Hippocampal formation (tissue), 2 donors: ENCODE measurements at places on chromosomes 6 and 20.

DNA sequence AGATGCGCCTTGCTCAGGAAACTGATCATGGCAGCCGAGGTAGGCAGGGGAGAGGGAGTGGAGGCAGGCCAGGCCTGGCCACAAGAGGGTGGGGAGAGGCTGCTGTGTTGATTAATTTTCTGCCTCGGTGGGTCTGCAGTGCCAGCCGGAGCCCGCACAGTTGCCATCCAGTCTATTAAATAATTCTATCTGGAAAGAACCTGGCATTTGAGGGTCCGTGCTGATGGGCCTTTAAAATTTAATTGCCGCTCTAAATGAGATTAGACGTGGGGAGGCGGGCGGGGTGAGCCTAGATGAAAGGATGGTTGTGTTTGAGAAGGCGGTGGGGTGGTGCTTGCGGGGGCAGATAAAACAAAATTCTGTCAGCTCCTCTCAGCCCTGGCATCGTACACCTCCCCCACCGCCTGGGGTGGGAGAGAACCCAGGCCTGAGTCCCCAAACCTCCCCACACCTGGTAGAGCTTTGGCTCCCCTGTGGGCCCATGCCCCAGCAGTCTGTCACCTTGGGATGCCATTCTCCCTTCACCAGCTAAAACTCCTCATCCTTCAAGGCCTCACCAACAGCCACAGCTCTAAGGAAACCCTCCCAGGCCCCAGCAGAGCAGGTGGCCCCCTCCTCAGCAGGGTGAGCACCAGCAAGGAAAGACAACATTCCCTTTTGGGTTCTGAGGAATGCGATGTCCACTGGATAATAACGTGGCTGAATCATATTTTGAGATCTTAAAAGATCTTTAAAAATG, 167.3 kb downstream of the GRM4 start:
- no peak for DNase-seq

DNA sequence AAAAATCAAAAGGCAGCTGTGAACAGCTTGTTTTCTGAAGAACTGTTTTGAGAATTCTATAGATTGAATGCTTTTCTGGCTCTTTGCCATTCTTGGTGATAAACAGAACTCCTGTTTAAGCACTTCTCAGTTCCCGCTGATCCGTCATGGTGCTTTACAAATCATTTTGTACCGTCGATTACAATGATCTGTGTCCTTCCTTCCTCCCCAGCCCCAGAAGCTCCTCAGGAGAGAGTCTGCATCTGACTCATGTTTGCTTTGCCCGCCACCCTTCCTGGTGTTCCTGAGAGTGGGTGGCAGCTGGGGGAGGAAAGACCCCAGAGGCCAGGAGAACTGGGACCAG, 538.6 kb upstream of the MARCKS start:
- DNase-seq, result no peak

- no peak for DNase-seq
Measured at GRCh38 chr6:90294614-90294988, 2.0 kb downstream of the BACH2 start.

DNA sequence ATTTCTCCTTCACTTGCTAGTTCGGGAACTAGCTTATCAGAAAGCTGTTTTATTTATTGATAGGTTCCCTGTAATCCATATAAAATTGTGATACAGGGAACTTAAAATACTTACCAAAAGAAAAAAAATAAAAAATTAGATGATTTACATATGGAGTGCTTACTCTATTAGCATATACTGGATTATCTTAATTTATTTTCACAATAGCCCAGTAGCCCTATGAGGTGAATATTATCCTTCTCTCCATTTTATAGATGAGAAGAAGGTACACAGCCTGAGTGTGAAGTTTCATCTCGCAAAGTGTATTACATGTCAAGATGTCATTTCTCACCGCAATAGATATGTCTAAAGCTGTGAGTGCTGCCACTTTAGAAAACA, 463.5 kb downstream of the CDKAL1 start:
- DNase-seq, result no peak

- DNase-seq, result no peak
Measured at GRCh38 chr20:57563522-57563921, 2.6 kb downstream of the PCK1 start.

DNA sequence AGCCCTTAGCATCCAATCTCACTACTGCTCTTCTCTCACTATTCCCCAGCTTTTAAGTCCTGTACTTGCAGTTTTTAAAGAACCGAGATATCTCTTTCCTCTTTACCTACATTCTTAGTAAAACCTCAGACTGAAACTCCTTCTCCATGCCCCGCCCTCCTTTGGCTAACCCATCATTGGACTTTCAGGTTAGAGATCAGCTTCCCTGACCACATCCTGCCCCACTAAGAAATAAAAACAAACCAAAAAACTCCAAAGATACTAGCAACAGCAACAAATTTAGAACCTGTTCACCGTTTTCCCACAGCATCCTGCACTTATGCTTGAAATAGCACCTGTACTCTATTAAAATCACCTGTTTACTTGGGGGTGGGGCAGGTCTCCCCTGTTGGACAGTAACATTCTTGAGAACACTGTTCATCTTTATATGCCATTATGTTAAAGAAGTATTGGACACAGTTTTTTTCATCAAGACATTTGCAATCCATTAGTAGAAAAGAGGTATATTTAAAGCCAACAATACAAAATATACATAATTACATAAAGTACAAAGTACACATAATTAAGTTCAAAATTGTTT, 16.3 kb upstream of the SMAP1 start:
- no peak for DNase-seq
